ENCODE measurements at places on chromosomes 16 and 17. TPM values are rescaled to one million over a fixed set of nuclear protein-coding genes. Genes with fewer than 3 reads are reported as not detected.

Gene UNC13D
- 7.7 TPM for polyA plus RNA-seq

Gene HOXB7
- polyA plus RNA-seq: 45.7 TPM

Gene OR4D1
- polyA plus RNA-seq: not detected

Gene NPIPA3
- 22.0 TPM for polyA plus RNA-seq

Gene GLIS2
- 32.5 TPM for polyA plus RNA-seq

Gene WIPF2
- 26.2 TPM for polyA plus RNA-seq

Gene ACSM2A
- polyA plus RNA-seq: 47.3 TPM

Gene ZSCAN10
- polyA plus RNA-seq: 0.49 TPM

Gene TMEM11
- 21.4 TPM for polyA plus RNA-seq

Gene WFIKKN2
- polyA plus RNA-seq: 1.5 TPM

Gene PLCG2
- polyA plus RNA-seq: 49.7 TPM

Gene RNF112
- polyA plus RNA-seq: 1.1 TPM

Gene SP6
- polyA plus RNA-seq: 3.5 TPM

Gene ZNF19
- 14.4 TPM for polyA plus RNA-seq

Gene OR1A1
- not detected for polyA plus RNA-seq
